ENCODE measurements at places on chromosomes 3 and 15. TPM values are rescaled to one million over a fixed set of nuclear protein-coding genes. Genes with fewer than 3 reads are reported as not detected.

Gene MYLK
- total RNA-seq, result 1,169 TPM

- no peak for DNase-seq
Measured at GRCh38 chr3:178676077-178676476, 139.8 kb downstream of the KCNMB2 start.

- DNase-seq, result no peak
Measured at GRCh38 chr3:98027085-98027446, 8.0 kb downstream of the GABRR3 start.

DNA sequence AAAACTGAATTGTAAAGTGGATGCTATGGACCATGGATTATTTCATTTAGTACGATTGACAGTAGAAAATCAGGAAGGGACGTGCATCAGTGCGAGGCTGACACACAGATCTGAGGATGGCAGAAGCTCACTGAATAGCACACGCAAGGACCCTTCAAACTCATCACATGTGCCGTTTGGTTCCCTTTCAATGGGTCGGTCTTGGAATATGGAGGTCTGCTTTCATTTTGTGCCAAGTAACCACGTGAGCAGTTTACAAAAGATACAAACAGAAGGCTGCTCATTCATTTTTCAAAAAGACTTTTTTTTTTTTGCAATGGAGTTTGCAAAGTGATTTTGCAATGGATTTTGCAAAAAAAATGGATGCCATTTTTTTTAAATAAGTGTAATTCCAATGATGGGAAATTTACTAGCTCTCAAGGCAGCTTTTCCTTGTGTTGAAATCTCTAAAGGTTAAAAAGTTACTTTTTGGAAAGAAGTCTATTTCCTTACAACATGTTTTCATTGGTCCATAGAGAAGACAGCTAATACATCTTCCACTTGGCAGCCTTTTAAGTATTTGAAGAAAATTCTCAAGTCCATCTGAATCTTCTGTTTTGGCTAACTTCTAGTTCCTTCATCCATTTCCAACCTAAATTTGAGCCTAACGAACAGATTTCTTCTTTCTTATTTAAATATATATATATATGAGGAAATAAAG lies 392.3 kb upstream of the TPRG1 start:
- no peak for DNase-seq

DNA sequence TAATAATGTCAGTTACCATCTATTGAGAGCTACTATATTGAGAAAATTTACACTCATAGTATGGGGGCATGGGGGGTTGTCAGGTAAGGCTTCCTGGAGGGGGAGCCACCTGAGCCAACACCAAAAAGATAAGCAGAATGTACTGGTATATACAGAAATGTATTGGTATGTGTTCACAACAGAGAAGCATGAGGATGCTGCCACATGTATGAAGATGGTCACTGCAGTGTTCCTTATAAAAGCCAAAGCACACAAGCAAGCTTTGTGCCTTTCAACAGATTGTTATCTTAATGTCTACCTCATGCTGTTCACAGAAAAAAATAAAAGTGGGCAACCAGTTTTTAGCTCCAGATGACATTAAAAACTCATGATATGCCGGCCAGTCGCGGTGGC lies 149.0 kb downstream of the MAGI1 start:
- no peak for DNase-seq

- DNase-seq, result no peak
Measured at GRCh38 chr3:157836022-157836421, 270.2 kb downstream of the SHOX2 start.

Data from sigmoid colon (tissue), 7 donors.